Femur (tissue), 1 donor: ENCODE measurements at places on chromosomes 5 and 9.

- no peak for DNase-seq
These were observed 14.1 kb upstream of the MARCOL start for GRCh38 chr5:148224117-148224742.

DNA sequence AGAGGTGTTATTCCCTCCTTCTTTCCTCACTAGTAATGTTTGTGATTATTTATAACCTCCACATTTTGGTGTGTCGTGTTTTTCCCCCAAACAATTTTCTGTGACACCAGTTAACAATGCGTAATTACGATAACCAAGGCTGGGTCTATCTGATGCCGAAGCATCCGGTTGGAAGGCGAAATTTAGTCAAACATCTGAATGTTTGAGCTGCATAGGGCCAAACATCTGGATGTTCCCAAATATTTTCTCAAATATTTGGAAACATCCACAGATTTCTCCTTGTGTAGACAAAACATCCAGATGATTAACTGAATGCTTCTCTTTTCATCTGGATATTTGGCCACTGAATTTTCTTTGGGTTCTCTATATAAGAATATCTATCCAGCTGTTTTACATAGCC lies 371.7 kb downstream of the NFIB start:
- DNase-seq = no peak

GRCh38 chr9:128164307-128164885 lies 4.3 kb downstream of the BBLN start:
- no peak for DNase-seq

- DNase-seq = peak; percentile 87
These were observed 398 bp upstream of the BASP1 start for GRCh38 chr5:17216974-17217492.

DNA sequence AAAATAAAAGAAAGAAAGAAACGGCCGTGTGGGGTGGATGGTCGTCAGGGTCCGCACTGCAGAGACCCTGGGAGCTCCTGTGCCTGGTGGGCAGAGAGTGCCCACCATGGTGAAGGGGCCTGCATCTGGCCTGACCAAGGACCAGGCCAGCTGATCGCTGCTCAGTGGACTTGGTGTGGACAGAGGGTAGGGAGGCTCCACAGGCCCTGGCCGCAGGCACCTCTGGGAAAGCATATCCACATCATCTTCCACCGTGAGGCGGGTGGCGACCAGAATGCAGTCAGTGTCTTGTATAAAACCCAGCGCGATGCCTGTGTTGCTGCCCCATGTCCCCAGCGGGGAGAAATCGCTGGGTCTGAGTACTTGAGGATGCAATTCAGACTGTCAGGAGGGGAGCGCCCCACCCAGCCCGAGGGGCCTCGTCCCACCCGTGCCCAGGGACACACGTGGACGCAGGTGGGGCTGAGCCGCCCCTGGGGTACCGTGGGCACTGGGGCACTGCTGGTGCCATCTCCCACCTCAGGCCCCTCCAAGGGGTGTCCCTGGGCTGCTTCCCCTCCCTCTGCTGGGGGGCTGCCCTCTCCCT lies 27.8 kb upstream of the SLC6A19 start:
- DNase-seq = no peak

GRCh38 chr9:2662496-2662895 lies 40.9 kb downstream of the VLDLR start:
- no peak for DNase-seq

- no peak for DNase-seq
These were observed 717 bp upstream of the NCS1 start for GRCh38 chr9:130171226-130172148.

DNA sequence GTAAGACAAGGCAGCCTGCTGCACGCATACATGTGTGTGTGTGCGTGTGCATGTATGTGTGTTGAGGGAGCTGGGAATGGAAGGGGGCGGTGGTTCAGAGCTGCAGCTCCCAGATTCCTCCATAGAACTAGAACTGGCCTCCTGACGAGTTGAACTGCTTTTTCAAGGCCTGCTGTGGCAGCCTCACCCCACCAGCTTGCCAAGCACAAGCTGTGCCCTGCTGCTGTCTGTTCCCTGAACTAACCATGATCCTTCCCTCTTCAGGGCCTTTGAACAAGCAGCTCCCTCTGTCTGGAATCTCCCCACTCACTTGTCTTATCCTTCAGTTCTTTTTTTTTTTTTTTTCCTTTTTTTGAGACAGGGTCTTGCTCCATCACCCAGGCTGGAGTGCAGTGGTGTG lies 22.6 kb downstream of the LRSAM1 start:
- DNase-seq = no peak

- DNase-seq = peak; percentile 73
These were observed 94.7 kb downstream of the FGF10 start for GRCh38 chr5:44294516-44294915.

GRCh38 chr9:108787690-108788048 lies 68.1 kb downstream of the ACTL7B start:
- DNase-seq = no peak

GRCh38 chr5:68047035-68047434 lies 168.5 kb upstream of the PIK3R1 start:
- DNase-seq = no peak

DNA sequence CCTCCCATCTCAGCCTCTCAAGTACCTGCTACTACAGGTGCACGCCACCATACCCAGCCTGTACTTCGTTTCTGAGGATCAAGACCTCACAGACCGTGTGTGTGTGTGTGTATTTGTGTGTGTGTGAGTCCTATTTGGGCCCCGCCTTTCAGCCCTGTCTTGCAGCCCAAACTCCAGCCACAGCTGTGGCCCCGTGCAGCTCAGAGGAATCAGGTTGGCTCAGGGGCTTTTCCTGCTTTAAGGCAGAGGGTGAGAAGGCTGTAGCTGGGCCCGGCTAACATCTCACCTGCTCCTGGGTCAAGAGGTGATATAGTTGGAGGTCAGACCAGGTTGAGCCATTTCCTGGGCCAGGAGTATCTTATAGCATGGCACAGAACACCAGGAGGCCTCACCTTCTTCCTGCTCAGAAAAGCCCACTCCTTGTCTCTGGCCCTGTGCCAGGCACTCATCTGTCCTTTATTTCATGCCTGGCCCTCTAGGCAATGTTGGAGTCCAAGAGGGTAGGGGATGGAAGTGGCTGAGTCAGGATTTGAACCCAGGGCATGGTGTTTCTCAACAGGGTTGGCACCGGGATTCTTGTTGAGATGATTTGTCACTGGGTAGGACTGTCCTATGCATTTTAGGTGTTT lies 1.6 kb upstream of the PHYKPL start:
- peak; percentile 22 for DNase-seq

DNA sequence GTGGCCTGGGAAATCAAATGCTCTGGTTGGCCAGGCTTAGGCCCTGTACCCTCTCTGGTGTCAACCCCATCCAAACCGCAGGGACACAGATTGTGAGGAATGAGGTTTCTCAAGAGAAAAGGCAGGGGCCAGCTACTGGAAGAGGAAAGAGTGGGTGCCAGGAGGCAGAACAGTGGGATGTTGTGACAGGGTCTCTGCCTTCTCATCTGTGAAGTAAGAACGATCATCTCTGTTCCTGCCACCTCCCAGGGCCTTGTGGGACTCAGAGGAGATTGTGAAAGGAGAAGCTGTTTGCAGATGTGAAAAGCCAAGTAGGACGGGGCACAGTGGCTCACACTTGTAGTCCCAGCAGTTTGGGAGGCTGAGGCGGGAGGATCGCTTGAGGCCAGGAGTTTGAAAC lies 22.8 kb upstream of the RPL26L1 start:
- DNase-seq = no peak

GRCh38 chr5:134236318-134236717 lies 10.4 kb upstream of the PPP2CA start:
- DNase-seq = no peak

DNA sequence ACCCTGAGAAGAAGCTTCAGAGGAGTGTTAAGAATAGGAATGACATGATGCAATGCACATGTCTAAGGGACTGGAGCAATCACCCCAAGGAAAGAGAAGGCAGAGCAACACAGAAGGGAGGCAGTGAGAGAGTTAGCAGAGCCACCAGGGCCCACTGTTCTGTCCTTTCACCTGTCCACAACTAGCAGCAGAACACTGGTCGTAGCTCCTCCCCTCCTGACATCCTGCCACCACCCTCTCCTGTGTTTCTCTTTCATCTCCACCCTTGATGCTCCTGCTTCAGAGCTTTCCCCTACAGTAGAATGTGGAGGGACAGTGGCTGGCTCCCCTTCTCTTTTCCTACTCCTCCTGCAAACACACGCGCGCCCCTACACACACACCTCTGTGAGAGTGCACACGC lies 483.4 kb upstream of the KIF2A start:
- DNase-seq = no peak
